ENCODE measurements at places on chromosomes 1 and 21.

DNA sequence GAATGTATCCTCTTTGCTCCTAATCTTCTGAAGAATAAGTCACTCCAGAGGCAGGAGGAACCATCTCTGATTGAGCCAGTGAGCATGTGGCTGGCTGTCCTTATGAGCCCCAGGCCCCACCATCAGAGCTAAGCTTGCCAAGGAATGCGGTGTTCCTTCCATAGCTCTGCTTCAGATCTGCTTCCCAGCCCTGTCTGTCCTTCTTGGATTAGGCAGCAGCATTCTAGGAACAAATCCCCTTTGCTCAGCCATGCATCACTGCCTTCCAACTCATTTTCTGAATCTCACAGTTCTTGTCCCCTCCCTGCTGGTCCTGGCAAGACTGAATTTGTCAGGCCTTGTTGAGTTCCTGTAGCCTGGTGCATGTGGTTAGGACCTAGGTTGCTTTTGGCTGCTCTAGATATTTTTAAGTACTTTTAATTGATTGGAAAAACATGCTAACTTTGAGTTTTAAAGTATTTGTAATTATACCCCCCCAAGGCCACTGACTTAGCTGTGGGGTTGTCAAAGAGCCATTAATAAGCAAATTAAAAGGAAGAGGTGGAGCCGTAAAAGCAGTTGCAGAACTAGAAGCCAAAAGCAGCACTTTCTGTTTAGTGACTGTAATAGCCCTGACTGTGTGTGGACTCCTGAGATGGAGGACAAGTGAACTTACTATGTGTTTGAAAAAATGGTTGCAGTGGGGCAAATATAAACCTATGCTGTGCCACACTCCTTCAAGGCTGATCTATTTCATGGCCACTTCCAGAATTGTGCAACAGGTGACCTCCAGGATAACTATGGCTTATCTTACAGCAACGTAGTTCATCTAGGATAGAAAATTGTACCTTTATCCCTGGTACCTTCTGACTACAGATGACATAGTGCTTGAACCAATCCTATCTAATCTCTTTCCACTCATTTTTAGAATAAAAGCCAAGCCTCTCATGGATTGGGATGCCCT lies 61.3 kb upstream of the BACH1 start:
- peak; percentile 25 for DNase-seq

- peak; percentile 73 for DNase-seq
Observed at GRCh38 chr1:47436979-47437446, 831 bp upstream of the FOXD2 start.

DNA sequence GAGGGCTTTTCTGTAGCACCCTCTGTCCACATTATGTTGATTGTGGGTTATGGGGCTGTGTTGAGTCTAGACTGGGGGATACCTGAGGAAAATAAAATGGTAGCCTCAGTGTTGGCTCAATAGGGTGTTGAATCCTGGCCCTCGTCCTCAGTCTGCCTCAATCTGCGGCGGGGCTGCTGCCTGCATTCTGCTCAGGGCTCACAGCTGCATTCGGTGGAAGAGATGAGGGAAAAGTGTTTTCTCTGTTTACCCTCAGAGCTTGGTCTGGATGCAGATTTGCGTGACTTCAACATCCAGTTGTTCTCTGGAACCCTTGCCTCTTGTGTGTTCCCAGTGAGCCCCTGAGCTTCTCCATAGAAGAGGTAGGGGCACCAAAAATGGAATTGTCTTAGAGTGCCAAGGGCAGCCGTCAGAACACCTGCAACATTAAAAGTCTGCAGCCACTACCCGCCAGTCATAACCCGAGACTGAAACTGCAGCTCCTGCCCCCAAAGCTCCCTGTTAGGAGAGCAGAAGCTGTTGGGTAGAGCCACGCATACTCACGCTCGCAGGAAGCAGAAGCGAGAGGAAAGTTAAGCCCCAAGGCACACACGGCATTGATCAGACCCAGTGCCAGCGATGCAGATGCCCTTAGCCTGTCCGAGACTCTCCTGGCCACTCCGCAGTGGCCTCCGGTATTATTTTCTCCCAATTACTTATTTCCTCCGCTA lies 215.3 kb upstream of the C1orf174 start:
- DNase-seq: no peak

DNA sequence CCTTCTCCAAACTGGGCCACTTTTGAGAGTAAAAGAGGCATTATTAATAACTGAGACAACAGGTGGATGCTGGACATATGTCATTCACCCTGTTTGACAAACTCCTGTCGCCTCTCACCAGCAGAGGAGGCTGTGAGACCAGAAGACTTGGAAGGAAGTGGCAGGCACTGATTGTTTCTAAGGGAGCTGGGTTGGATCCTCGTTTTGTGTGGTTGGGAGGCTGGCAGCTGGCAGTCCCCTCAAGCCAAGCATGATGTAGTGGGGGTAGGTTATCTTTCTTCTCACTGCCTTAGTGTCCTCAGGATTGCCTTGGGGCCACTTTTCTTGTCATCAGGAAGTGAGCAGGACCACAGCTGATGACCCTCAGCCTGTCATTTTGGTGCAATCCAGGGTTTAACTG lies 86.5 kb upstream of the KCNJ15 start:
- DNase-seq: peak; percentile 28

DNA sequence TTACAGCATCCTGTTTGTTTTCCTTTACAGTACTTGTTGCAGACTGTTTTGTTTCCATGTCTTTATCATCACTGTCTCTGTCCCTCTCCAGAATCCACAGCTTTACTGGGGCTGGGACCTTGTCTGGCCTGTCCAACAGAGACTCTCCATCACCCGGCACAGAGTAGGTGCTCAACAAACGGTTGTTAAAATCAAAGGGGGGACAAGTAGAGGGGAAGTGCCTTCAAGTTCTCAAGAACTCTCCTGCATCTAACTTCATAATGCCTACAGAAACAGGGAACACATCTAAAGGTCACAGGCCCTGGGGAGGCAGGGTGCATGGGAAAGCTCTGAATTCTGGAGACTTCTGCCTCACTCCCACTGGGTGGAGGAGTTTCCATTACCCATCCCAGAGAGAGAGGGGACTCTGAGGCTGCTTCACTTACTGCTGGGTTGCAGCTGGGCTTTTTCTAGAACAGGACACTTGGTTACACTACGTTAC lies 2.3 kb upstream of the ECE1 start:
- DNase-seq: no peak

DNA sequence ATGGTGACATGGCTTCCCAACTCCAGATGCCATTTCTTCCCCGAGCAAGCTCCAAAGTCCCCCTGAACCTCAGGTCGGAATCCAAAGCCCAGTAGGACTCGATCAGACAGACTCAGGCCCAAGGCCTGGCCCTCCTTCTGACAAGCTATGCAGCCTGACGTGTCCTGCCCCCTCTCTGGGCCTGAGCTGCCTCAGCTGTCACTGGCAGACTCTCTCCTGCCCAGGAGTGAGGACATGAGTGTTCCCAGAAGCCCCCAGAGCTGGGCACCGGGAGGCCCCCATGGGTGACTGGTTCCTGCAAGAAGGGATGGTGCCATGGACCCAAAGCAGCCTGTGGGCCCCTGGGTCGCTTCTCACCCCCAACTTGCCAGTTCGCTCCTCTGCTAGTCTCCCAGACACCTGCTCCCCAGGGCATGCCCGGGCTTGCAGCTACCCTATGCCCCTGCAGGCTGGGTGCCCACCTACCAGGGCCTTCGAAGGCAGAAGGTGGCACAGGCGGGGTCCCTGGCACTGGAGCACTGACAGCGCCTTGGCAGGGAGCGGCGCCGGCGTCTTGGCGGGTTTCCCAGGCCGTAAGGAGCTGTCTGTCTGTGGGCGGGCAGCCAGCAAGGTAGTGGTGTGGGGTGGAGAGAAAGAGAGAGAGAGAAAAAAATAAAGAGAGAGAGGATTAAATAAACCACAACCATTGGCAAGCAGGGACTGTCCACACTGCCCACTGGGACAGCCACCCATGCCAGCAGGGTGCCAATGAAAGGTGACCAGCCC lies 2.3 kb downstream of the EDN2 start:
- DNase-seq: no peak

- no peak for DNase-seq
Observed at GRCh38 chr1:172252321-172252720, 168.2 kb upstream of the C1orf105 start.

DNA sequence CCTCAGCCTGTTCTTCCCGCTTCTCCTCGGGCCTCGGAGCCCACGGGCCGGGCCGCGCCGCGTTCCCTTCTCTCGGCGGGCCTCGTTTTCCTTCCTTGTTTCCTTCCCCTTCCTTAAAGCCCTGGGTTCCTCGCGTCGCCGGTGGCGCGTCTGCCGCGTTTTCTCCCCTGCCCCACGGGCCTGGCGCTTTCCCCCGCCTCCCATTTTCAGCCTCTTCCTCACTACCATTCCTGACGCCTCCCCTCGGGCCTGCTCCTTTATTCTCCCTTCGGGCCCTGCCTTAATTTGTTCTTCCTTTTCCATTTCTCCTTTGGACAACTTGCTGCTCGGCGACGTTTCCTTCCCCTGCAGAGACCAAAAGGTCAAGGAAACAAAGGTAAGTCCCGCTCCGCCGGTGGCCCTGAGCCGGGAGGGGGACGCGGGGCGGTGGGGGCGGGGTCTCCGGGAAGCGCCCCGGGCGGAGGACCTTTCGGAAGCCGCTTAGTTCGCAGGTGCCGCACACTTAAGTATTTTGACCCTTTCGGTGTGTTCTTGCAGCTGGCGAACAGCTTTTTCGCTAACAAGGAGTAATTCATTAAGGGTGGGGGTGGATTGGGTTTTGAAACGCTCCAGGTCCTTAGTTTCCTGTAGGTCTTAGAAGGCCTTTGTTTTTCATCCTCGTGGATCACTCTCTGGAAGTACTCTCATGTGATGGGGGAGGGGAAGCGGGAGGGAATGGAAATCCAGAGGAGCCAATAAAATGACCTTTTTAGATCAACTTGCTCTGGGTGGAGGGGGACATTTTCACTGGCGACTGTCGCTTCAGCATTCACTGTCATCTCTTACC lies 780 bp downstream of the YTHDF2 start:
- peak; percentile 83 for DNase-seq

DNA sequence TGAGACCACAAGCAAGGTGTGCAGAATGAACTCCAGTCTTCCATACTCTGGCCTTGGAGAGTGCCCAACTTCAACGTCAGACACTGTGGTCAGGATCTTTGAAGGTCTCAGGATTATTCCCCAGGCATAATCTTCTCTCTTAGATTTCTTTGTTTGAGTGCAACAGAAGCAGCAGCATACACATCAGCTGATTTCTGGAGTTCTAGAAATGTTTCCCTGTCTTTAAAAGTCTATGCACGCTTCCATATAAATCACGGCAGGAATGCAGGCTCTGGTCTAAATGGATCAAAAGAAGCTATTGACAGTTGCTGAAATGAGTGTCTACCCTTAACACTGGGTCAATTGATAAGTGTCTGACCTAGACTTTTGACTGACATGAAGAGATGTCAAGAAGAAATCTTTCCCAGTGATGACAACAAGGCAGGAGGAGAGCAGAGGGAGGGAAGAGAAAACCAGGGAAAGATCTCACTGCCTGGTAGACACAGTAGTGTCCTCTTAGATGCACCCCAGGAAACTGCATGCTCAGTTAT lies 279.7 kb downstream of the SPATA17 start:
- no peak for DNase-seq

- DNase-seq: no peak
Observed at GRCh38 chr1:81174052-81174451, 626.7 kb upstream of the ADGRL2 start.

GRCh38 chr1:32724678-32725614 lies 22.4 kb upstream of the SYNC start:
- no peak for DNase-seq

DNA sequence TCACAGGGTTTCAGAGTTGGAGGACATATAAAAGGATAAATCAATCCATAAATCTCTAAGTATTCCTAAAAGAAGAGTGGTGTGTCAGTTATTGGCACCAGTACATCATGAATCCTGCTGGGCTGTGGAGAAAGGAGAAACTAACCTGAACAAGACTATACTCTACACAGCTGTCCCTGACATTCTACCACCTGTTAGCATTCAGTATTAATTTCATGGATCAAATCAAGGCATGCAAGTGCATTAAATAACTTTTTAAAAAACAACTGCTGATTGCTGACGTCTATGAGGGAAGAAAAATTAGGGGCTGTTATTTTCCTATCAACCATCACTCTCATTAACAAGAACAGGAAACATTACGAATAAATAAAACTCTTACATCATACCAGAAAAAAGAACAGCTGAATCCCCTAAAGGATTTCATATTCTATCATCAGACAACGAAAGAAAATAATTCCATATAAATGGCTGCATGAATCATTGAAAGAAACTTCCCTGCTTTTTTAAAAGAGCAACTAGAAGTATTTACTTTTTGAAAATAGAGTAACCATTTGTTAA lies 121.7 kb downstream of the ATF6 start:
- no peak for DNase-seq

DNA sequence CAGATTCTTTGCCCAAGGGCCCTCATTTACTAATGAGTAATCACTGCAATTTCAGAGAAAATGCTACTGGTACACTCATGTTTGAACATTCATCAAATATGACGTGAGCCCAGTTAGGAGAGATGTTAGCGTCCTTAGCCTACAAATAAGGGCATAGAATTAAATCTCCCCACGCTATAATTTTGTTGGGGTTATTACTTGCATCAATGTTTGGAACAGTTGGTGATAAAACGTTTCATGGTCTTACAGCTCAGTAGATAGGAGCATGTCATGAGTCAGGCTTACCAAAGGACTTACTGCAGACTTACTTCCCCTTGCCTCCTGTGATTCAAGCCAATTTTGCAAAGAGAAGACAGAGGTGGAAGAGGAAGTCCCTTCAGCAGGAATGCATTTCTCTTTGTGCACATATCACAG lies 304.0 kb downstream of the KIF26B start:
- no peak for DNase-seq

GRCh38 chr1:86621286-86621685 lies 74.4 kb downstream of the CLCA4 start:
- no peak for DNase-seq

DNA sequence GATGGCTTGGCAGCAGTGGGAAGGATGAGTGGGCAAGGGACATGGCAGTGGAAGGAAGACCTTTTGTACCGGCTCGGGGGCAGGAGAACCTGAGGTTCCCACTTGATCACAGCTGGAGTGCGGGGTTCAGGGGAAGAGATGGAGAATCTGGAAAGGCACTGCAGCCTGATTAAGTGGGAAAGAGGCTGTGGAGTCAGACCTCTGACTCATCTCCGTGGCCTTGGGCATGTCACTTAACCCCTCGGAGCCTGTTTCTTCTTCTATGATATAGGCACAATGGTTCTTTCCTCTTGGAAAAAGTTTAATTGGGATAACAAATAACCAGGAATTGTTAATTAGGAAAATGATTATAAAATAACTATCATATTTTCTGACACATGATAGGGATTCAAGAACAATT lies 13.1 kb upstream of the TMEM61 start:
- DNase-seq: no peak

GRCh38 chr1:107653765-107654164 lies 311.2 kb downstream of the VAV3 start:
- no peak for DNase-seq

Measured in eye (tissue), 1 donor.